ENCODE measurements at places on chromosomes 12 and 14. TPM values are rescaled to one million over a fixed set of nuclear protein-coding genes. Genes with fewer than 3 reads are reported as not detected.
A peak's percentile ranks its signal among the peaks of the same experiment; 100 is the strongest.

DNA sequence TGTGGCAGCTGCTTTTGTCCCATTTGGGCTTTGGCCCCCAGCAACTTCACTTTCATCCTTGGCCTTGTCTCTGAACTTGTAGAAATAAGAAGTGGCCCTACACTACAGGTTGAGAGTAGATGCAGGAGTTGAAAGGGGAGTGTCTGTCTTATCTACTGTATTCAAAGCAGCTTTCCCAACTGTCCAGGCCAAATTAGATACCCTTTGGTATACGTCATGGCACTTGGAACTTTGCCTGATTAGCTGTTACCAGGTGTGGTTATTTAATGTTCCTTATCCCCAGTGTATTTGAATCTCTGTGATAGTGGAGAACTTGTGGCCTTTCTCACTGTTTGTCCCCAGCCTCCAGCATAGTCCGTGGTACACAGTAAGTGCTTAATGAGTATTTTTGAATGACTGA lies 33.5 kb downstream of the SUDS3 start:
- no peak for DNase-seq

GRCh38 chr14:74886001-74886400 lies 4.3 kb downstream of the DLST start:
- DNase-seq, result peak; percentile 40

- no peak for DNase-seq
Observed at GRCh38 chr14:101152855-101153254, 249.3 kb upstream of the RTL1 start.

GRCh38 chr14:64688811-64689281 lies 15.4 kb upstream of the PLEKHG3 start:
- DNase-seq, result no peak

DNA sequence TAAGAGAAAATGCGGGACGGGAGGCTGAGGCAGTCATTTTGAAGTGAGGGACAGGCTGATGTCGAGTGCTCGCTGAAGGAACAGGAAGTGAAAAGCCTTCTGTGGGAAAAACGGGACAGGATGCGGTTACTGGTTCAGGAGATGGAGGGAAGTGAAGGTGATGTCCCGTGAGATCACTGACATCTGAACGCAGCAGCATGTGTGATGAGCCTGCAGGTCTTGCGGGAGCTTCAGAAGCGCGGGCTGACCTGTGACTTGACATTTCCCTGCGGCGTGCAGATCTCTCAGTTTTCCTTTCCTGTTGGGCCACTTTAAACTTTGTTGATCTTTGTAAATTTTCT lies 77.8 kb downstream of the DDX51 start:
- DNase-seq, result no peak

DNA sequence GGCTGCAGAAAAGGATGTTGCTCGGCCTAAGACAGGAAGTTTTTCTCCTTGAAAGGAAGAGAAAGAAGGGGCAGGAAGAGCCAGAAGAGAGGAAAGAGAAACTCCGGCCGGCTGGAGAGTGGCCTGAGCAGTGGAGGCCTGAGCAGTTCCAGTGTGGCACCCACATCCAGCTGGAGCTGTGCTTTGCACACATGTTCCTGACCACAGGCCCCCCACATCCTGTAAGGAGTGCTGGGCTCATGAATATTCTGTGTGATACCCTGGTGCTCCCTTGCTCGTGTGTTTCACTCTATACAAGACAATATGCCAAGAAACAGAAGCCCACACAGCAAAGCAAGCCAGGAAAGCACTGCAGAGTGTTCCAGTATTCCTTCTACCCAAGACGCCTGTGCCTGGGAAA lies 27.1 kb downstream of the POLE start:
- DNase-seq, result no peak

DNA sequence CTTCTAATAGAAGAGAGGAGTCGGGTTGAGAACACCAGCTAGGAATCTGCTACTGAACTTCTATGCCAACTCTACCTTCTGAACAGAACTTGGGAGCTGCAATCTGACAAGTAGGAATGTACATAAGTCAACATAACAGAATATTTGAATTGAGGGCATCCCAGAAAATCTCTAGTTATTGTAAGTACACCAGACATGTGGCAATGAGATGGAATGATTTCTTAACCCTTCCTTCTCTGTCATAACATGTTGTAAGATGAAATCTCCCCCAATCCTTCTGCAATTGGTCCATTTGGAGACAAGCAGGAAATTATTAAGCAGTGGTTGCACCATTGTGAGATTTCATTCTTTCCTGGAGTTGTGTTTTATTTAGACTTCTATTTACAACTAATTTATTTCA lies 68.7 kb upstream of the TMPO start:
- peak; percentile 80 for DNase-seq

GRCh38 chr12:5258926-5259325 lies 173.0 kb upstream of the NTF3 start:
- DNase-seq, result no peak

- no peak for DNase-seq
Observed at GRCh38 chr14:59123531-59123930, 64.9 kb upstream of the DAAM1 start.

GRCh38 chr12:27618836-27619235 lies 77.4 kb upstream of the REP15 start:
- no peak for DNase-seq

GRCh38 chr14:69039288-69039628 lies 60.2 kb upstream of the ACTN1 start:
- DNase-seq, result peak; percentile 88

GRCh38 chr14:103543140-103543539 lies 14.1 kb downstream of the TRMT61A start:
- no peak for DNase-seq

GRCh38 chr14:51093371-51094281 lies 1.3 kb downstream of the TRIM9 start:
- DNase-seq, result no peak

- DNase-seq, result no peak
Observed at GRCh38 chr14:33941718-33942117, 9.2 kb downstream of the EGLN3 start.

GRCh38 chr12:104060791-104061190 lies 3.5 kb upstream of the HCFC2 start:
- peak; percentile 84 for DNase-seq

GRCh38 chr14:61420326-61420725 lies 98.9 kb downstream of the PRKCH start:
- peak; percentile 94 for DNase-seq

DNA sequence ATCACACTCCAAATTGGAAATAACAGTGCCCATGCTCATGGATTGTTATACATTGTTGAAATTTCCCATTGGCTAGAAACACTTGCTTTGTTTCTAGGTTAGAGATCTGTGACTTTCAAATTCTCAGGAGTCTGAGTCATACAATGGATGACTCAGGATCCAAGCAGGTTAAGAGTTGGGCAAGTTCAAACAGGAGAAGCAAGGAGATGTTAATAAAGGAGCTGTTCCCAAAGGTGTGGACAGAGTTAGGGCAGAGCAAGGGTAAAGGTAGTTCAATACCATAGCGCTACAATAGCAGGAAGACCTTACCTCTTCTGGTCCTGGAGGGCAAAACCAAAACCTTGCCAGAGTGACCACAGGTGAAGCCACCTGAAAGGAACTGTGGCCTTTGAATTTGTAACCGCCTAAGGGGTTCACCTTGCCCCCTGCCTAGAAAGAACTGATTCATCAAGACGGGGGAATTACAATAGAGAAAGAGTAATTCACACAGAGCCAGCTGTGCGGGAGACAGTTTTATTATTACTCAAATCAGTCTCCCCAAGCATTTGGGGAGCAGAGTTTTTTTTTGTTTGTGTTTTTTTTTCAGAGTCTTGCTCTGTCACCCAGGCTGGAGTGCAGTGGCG lies 4.2 kb upstream of the AMN1 start:
- peak; percentile 99 for DNase-seq

DNA sequence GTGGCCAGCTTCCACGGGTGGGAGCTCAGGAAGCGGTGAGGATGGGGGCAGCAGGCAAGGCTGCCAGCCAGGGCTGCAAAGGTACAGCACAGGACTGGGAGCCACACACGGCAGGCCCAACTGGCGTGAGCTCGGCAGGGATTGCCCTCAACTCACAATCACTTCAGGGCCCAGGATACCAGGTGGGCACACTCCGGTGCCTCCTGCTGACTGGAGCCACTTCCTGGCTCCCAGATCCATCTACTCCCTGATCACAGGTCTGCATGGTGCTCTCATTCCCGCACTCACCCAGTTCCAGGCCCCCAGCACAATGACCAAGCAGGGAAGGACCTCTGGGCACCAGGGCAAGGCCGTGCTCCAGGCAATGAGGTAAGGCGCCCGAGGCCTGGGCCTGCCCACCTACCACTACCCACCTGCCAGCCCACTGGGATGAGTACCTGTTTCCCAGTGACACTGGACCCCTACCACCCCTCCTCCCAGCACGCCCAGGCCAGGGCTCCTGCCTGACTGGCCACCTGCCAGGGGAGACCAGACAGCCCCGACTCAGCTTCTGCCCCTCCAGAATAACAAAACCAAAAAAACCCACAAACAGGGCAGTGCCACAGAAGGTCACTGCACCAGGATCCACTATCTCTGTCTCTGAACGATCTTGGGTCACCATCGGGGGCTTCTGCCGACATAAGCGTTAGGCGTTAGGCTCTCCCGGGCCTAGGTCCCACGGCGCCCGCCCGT lies 1.8 kb downstream of the JAG2 start:
- DNase-seq, result peak; percentile 44

DNA sequence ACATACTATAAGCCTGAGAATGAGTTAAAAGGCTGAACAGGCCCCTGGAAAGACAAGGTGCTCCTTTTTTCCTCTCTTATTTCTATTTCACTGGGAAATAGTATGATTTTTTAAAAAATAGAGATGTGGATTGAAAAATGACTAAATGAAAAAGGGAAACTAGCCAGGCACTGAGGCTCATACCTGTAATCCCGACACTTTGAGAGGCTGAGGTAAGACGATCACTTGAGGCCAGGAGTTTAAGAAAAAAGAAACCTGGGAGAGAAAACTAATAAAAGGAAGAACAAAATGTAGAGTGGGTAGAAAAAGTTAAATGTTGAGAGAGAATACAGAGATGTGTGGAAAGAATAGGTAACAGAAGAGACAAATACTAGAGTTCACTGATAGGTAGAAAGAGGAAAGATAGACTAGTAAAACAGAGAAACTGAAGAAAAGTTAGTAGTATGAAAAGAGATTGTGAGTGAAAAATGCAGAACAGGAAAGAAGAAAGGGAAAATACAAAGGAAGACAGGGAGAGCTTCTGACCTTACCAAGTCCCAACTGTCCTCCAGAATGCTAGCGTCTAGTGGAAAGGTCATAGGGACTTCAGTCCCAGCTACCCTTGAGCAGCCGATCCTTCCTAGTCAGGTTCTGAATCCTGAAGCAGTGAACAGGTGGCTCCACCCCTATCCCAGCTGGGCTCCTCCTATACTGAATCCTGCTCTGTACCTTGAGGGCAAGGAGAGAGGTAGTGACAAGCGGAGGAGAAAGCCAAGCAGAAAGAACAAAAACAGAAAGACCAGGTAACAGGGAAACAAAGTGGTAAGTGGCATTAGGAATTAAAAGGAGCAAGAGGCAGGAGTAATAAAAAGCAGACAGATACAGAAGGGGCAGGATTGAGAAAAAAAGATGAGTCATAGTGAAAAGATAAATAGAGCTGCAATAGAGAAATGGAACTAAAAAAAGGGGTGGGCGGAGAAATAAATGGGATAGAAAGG lies 7.3 kb downstream of the TMEM116 start:
- peak; percentile 44 for DNase-seq

GRCh38 chr12:103314786-103315185 lies 181.0 kb downstream of the C12orf42 start:
- DNase-seq, result no peak

- no peak for DNase-seq
Observed at GRCh38 chr14:75497191-75497590, 25.1 kb upstream of the BATF start.

DNA sequence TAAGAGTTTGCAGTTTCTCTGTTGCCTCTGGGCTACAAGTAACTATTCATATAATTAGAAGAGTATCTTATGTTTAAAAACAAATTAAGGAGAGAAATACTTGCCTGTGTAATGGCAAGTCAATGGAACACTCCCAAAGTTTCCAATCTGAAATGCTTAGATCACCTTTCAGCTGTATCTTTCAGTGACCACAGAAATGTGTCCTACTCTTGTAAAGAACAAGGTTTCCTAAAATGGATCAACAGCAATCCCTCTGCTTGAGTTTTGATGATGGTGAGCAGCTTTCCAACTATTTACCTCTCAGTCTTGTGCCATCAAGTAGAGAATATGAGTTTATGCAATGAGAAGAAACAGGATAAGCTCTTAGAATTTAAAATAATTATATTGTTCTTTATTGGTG lies 92.9 kb downstream of the ERGIC2 start:
- DNase-seq, result no peak

DNA sequence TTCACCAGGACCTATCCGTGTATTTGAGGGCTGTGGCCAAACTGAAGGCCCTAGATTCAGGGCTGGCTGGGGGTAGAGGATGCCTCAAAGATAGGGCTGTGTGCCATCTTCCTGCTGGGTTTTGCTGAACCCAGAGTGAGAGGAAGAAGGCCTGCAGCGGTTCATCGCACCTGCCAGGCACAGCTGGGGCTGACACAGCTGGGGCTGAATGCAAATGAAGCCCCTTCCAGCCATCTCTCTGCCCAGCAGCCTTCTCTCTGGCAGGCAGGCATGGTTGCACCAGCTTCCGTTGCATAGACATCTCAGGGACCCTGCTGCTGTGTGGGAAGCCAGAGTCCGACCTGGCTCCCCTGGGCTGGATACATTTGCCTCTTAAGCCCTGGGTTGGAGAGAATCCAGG lies 152.4 kb downstream of the TSPAN9 start:
- DNase-seq, result no peak

Gene PLCZ1
- total RNA-seq, result not detected

Gene MANSC4
- total RNA-seq, result not detected

Gene ITPR2
- total RNA-seq, result 6.5 TPM

Gene RASSF3
- 9.7 TPM for total RNA-seq

Gene TAS2R8
- not detected for total RNA-seq

Gene EML5
- total RNA-seq, result not detected

Gene PAX9
- total RNA-seq, result 9.7 TPM

Data from bronchial epithelial cell (primary cell).